NCI-H1930 (cell line): ENCODE measurements at places on chromosomes 3 and 15.

DNA sequence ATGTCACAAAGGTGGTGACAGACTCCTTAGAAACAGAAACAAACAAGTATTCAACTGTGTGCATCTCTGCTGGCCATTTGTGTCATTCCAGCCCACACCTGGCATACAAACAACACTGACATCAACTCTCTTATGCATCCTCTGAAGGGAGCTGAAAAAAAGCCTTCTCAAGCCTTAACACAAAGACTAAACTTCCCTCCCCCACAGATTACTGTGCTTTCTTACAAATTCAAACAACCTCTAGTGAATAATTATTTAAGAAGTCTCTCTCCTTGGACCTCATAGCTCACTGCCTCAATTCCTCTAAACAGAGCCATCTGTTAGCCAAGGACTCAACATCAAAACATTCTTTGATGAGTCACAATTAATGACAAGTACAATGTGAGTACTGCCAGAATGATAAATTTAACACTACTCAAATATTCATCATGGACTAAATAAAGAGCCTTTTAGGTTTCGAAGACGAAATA, 132.1 kb downstream of the WDR76 start:
- DNase-seq, result no peak

GRCh38 chr15:76963596-76963995, 31.3 kb upstream of the PSTPIP1 start:
- no peak for DNase-seq

DNA sequence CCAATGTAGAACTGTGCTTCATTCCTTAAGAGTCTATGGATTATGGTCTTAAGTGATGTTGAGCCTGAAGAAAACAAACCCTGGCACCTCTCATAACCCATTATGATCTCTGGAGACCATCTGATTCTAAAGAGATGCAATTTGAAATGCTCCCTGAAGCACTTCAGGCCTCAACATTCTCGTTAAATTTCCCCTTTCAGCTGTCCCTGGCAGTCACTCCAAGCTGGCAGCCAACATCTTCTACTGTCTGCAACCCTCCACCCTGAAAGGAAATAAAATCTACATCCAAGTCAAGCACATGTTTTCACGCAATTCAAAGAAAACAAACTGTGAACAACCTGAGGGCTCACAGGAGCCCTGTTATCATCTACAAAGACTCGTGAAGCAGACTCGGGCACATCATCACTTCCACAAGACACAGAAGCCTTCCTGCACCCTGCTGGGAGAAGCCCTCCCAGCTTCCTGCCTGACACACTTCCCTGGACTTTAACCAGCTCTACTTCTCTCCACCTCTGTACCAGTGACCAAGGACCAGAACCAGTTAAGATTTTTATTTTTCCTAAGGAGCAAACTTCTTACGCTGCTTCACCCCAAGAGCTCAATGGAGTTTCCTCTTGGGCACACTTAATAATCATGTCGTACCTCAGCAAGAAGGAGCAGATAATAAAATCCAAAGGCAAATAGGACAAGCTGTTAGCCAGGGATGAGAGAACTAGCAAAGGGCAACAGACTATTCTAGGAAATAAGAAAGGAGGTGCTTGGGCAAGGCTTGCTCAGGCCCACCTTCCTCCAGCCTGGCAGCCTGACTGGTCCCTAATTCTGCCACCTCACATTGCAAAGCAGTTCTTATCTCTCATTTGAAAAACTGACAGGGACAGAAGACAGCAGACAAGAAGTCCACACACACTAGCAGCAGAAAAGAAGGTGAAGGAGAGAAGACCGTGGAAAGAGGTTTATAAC, 67.1 kb downstream of the MAGI1 start:
- no peak for DNase-seq

DNA sequence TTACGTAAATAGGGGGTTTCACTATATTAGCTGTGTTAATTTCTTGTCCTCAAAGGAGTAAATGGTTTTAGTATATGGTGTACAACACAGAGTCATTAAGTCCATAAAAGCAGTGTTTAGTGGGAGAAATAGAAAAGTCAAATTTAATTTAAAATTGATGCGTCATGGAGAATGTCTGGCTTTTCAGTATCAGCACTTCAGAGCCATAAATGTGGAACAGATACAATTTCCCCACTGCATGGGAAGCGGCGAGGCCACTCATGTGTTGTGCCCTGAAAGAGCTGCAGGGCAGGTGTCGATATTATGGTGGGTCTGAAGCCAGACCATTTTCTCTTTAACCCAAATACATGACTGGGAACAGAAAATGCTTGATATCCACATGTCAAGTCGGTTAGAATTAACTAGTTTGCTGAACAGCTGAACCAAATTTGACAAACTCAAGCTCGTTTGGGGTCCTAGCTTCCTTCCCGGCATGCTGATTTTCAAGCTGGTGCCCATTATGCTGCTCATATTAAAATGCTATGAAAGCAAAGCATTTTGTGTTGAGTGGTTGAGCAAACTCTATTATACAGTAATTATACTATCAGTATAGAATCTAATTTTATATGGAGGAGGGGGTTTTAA, 364.6 kb upstream of the TBL1XR1 start:
- no peak for DNase-seq

DNA sequence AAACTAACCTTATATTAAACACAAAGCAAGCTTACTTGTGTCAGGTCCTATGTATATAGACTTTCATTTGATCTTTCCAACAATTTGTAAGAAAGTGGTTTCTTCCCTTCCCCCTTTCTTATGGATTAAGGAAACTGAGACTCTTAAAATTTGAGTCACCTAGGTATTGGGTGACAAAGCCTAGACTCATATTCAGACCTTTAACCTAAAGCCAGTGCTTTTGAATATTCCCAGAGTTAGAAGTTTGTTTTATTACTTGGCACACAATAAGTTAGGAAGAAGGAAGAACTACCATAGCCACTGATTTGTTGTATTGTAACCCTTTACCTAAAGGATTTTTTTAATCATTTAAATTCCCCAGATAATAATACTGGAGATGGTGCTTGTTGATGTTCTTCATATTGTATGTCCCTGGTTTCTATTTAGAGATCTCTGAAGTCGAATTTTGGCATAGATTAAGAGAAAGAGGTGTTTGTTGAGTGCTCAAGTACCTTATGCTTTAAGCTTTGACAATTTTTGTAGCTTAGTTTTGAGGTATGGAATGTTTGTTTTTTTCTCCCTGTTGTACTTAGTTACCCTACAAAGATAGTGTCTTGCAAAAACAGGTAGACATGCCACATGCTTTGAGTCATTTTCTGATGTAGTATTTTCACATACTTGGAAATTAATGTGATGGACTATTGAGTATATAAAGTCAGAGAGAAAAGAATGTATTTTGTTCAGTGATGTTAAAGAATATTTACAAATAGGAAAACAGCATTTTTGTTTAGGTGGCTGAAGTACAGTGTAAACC, 11.2 kb downstream of the TSC22D2 start:
- no peak for DNase-seq

DNA sequence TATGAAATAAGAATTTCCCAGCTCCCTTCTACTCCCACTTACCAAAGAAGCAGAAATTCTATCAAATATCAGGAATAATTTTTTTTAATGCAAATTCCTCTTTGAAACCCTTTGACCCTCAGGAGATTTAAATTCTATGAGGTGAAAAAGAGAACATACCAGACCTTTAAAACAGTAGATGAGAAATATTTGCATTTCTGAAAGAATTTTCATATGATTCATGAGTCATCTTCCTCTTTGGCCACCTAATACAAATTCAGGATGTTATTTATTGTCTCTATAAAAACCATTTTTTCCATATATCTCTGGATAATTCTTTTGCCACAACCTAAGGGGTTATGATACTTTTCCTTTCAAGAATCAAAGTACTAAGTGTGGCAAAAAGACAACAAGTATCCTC, 67.3 kb upstream of the ST3GAL6 start:
- no peak for DNase-seq
